Fibroblast of pulmonary artery (primary cell): ENCODE measurements at places on chromosomes 16 and 17.

- peak; percentile 94 for DNase-seq
Measured at GRCh38 chr17:17712268-17712924, 31.1 kb downstream of the RAI1 start.

DNA sequence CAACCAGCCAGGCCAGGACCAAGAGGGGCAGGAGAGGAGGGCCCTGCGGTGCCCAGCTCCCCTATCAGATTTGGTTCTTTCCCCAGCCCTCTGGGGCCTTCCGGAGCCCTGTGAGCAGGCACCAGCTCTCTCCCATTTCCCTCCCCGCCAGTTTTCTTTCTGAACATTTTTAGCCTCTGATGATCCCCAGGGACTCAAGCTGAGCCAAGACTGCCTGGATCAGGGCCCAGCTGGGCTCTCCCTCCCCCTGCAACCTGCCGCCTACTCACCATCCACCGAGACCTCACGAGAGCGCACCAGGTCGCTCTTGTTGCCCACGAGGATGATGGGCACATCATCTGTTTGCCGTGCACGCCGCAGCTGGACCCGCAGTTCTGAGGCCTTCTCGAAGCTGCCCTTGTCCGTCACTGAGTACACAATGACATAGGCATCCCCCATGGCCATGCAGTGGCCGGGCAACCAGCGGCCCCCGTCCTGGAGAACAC lies 2.0 kb downstream of the RRAD start:
- DNase-seq = peak; percentile 69

GRCh38 chr17:77127735-77128361 lies 12.9 kb upstream of the SEC14L1 start:
- DNase-seq = no peak

DNA sequence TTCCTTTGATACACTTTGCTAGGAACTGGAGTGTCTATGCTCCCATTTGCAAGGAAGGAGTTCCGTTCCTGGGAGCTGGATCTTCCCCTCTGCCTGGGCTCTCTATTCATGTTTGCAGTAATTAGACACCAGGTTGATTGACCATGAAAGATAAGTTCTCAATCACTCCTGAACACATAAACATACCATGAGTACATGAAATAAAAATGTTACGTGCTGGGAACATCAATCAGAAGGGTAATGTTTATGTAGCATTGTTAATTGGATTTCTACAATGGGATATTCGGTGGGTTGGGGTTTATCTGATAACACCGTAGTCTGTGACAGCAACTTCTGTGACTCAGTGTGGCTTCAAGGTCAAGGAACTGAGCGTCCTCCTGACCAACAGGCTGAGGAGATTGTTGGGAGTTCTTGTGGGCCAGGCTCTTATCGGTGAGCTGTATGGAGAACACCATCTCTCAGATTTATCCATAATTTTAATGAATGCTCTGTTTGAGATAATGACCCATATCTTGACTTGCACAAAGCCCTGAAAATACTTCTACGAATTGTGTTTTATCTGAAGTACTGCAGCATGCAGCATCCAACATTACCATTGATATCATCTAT lies 136.4 kb downstream of the NPIPB5 start:
- DNase-seq = no peak

DNA sequence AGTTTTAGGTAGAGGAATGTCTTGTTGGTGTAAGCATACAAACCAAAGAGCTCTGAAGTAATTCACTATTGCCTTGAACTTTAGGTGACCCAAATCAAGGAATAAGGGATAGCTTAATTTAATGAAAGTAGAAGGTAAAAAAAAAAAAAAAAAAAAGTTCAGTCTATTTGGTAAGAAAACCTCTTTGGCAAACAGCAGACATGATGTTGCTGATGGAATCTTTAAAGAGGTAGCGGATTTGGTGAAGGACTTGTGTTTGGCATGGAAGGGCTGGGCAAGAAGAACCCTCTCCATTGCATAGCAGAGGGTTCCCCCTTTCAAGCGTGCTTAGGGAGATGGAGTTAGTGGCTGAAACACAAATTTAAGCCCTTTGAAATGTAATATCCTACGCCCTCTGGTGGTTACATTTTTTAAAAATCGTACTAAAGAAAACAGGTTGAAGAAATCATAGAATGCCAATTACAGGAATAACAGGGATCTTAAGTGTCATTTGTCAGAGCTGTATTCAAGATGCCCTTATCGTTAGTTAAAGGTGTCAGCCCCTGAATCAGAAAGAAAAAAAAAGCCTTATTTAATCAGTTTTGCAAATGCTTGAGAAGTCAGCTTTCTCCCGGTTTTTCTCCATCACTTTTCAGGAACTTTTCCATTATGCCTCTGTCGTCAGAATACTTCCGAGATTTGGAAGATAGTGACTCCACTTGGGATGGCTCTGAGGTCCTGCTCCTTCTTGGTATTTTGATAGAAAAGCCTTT lies 383.1 kb downstream of the KCNJ2 start:
- peak; percentile 63 for DNase-seq

- DNase-seq = no peak
Measured at GRCh38 chr17:46162866-46163265, 30.4 kb downstream of the KANSL1 start.

GRCh38 chr17:27157898-27158297 lies 136.0 kb upstream of the WSB1 start:
- no peak for DNase-seq
